ENCODE measurements at places on chromosomes 5 and 9. TPM values are rescaled to one million over a fixed set of nuclear protein-coding genes. Genes with fewer than 3 reads are reported as not detected.

GRCh38 chr9:109035684-109036423 lies 22.6 kb upstream of the CTNNAL1 start:
- no peak for DNase-seq

- no peak for DNase-seq
Measured at GRCh38 chr5:142193114-142193428, 84.5 kb downstream of the NDFIP1 start.

DNA sequence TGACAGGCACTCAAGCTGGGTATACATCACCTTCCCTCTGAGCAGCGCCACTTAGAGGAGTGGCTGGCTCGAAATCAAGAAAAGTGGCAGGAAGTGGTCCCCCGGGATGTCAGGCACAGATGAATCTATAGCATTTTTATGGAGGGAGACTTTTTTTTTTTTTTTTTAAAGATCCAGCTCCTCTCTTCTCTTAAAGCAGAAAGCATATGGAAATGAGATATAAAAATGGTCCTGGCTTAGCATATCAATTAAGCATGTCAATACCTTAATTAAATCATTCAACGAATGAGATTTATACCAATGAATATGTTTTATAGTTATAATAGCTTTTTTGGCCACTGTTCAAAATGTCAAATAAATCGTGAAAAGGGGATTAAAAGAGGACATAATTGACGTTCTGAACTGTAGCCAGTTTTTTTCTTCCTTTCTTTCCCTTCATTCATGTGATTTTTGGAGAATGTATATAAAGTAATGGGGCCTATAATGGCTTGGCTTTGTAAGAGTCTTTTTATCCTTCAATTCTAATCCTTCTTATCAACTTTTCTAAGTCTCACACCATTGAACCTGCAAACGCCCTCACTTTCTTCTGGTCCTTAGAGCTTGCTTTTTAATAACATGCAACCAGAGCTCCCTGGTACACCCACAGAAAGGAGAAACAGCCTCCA lies 319.2 kb upstream of the PANK3 start:
- DNase-seq = no peak

DNA sequence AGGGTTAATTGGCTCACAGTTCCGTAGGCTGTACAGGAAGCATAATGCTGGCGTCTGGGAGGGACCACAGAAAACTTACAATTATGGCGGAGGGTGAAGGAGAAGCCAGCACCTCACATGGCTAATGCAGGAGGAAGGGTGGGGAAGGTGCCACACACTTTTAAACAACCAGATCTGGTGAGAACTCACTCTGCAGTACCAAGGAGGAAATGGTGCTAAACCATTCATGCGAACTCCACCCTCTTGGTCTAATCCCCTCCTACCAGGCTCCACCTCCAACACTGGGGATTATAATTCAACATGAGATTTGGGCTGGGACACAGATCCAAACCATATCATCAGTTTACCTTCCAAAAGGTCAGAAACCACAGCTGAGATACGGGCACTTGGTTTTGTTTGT lies 122.9 kb downstream of the PDZD2 start:
- no peak for DNase-seq

DNA sequence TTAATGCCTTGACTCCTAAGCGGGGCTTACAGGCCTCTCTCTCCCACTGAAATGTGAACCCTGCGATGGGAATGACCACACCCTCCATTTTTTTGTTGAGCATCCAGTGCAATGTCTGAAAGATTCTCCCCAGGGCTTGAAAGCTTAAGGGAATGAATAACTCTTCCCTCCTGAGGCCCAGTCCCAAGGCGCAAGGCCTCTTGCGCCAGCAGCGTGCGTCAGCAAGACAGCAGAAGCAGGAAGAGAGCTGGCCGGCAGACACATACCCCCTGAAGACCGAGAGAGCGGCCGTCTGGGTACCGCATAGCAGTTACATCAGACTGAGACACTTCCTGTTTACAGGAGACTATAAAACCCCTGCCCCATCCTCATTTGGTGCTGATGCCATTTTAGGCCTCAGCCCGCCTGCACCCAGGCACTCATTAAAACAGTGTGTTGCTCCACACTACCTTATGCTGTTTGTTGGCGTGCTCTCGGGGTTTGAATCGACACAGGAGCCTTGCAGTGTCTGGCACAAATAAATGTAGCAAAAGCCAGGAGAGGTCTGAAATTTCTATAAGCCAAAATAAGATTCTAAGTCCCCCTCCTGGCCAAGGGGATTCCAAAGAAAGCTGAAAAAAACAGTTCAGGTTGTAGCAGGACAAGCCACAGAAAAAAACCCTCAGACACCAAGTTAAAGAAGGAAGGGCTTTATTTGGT lies 62.3 kb downstream of the GDNF start:
- no peak for DNase-seq

The GDA gene
- polyA plus RNA-seq = 0.83 TPM

- DNase-seq = no peak
Measured at GRCh38 chr5:139199321-139199720, 1.2 kb upstream of the SIL1 start.

DNA sequence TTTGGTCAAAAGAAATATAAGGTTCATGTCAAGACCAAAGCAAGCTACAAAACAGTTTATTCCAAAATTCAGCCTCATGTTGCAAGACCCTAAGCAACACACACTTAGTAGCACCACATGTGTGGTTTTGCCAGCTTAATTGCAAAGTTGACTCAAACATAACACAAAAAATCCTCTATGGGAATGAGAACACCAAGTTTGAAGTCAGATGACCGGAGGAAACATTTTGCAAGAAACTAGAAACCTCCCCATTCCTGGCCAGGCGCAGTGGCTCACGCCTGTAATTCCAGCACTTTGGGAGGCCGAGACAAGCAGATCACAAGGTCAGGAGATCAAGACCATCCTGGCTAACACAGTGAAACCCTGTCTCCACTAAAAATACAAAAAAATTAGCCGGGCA lies 261.8 kb downstream of the EBF1 start:
- no peak for DNase-seq

GRCh38 chr5:142621227-142621626 lies 64.7 kb downstream of the FGF1 start:
- DNase-seq = no peak

The SLC4A9 gene
- not detected for polyA plus RNA-seq

GRCh38 chr9:6106711-6107339 lies 91.4 kb upstream of the RANBP6 start:
- peak; percentile 9 for DNase-seq

The ANKRD34B gene
- 0.80 TPM for polyA plus RNA-seq

GRCh38 chr5:172703952-172704351 lies 62.9 kb downstream of the NEURL1B start:
- DNase-seq = no peak

The SLC46A2 gene
- 0.31 TPM for polyA plus RNA-seq

DNA sequence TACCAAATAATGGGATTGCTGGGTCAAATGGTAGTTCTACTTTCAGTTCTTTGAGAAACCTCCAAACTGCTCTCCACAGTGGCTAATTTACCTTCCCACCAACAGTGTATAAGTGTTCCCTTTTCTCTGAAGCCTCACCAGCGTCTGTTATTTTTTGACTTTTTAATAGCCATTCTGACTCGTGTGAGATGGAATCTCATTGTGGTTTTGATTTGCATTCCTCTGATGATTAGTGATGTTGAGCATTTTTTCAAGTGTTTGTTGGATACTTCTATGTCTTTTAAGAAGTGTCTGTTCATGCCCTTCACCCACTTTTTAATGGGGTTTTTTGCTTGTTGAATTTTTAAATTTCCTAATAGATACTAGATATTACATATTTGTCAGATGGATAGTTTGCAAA lies 28.4 kb upstream of the SUSD1 start:
- DNase-seq = no peak

The C9 gene
- polyA plus RNA-seq = 0.37 TPM

DNA sequence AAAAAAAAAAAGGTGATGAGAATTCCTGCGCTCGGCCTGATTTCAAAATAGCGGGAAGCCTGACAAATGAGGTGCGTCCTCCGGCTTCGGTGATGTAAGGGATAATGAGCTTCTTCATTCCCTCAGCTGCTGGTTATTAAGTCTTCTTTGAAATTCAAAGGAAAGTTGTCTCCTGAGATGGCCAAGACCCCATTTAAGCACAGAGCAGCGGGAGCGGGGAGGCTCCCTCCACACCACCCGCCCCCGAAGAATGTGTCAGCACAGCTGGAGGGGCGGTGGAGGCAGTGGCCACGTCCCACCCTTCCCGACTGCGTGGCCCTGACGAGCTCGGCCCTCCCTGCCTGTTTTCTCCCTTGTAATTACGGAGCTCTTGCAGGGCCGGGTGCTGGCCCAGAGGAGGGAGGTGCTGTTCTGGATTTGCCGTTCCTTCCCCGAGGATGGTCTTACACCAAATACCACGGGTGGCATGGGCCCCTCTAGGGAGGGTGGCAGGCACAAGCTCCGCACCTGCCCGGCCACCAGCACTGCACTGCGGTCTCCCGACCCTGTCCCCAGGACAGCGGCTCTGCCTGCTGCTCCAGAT lies 31.0 kb downstream of the SLC9A3 start:
- peak; percentile 31 for DNase-seq

The RETREG1 gene
- 71.0 TPM for polyA plus RNA-seq

- DNase-seq = no peak
Measured at GRCh38 chr5:106648401-106648800, 1022.3 kb downstream of the EFNA5 start.

All from muscle of arm (tissue), 14 donors.